ENCODE measurements at places on chromosomes 4 and X.

DNA sequence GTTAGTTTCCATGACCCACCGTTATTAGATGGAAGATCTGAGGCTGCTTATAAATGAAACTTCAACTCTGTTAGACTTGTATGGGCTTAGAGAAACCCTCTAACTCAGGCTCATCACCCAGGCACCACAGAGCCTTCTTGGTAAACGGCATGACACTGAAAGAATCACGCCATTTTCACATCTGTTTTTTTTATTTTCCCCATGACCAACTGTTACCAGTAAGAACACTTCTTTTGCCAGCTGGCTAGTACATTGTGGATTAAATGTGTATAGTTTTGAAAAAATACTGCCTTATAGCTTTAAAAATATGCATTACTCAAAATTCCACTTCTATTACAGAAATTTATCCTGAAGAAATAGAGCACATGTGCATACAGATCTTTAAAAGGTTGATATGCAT, 48.0 kb upstream of the APELA start:
- no peak for DNase-seq

DNA sequence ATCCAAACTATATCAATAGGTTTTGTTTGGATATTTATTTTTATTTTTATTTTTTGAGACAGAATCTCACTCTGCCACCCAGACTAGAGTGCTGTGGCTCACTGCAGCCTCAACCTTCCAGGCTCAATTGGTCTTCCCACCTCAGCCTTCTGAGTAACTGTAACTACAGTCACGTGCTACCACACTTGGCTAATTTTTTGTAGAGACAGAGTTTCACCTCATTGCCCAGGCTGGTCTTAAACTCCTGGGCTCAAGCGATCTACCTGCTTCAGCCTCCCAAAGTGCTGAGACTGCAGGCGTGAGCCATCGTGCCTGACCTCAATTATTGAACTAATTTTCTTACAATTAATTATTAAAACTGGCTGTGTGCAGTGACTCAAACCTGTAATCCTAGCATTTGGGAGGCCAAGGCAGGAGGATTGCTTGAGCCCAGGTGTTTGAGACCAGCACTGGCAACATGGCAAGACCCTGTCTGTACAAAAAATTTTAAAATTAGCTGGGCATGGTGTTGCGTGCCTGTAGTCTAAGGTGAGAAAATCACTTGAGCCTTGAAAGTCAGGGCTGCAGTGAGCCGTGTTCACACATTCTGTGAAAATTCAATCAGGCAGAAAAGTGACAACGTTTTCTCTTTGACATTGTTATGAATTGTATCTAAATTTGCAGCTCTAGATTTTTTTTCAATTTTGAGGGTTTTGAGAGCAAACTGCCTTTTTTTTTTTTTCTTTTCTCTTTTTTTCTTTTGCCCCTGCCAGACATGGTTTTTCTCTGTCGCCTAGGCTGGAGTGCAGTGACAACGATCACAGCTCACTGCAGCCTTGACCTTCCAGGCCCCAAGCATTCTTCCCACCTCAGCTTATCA, 66.0 kb downstream of the UBE2K start:
- DNase-seq: no peak

DNA sequence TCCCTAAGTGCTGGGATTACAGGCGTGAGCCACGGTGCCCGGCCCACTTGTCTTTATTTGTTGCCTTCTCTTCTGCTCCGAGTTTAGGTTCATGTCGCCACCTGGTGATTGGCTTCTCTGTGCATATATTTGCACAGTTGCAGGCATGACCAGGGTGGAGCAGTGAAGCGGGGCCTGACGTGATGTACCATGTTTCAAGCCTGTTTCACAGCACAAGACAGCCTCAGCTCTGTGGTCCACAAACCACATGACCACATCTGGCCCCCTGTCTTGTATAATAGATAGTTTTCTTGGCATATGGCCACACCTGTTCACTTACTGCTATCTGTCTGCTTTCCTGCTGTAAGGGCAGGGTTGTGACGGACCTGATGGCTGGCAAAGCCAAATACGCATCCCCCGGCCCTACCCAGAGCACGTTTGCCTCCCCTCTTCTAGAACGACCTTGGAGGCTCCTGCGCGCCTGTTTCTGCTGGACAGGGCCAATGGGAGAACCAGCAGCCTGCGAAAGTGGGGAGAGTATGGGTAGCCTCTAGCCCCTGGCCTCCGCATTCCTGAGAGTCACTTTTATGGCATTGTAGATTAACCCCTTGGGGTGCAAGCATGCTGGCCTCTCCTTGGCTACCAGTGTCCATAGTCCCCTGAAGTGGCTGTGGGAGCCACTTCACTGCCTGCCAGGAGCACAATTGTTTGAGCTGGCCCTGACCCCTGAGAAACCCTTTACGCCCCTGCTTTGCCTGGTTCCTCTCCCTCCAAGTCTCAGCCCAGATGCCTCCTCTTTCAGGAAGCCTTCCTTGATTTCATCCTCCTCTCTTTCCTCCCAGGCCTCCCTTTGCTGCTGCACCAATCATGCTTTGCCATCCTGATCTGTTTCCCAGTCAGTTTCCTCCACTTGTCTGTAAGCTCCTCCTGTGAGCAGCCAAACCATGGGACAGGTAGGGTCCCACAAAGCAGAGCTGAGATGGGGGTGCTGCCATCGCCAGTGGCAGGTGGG, 6.0 kb upstream of the SH3TC1 start:
- peak; percentile 36 for DNase-seq

DNA sequence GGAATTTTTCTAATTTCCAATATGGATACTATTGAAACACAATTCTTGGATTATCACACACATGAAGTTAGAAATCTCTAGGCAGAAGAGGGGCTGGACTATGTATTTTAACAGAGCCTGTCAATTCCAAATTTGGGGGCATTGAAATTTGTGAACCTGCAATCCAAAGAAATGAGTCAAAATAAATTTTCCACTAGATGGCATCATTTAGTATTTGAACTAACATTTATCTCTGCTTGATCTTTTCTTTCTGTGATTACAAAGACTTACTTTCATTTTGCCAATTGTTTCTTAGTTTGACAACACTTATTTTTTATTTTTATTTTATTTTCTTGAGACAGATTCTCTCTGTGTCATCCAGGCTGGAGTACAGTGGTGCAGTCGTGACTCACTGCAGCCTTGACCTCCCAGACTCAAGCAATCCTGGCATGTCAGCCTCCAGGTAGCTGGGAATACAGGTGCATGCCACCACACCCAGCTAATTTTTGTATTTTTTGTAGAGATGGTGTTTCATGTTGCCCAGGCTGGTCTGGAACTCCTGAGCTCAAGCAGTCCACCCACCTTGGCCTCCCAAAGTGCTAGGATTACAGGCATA, 2.7 kb upstream of the PYURF start:
- no peak for DNase-seq

DNA sequence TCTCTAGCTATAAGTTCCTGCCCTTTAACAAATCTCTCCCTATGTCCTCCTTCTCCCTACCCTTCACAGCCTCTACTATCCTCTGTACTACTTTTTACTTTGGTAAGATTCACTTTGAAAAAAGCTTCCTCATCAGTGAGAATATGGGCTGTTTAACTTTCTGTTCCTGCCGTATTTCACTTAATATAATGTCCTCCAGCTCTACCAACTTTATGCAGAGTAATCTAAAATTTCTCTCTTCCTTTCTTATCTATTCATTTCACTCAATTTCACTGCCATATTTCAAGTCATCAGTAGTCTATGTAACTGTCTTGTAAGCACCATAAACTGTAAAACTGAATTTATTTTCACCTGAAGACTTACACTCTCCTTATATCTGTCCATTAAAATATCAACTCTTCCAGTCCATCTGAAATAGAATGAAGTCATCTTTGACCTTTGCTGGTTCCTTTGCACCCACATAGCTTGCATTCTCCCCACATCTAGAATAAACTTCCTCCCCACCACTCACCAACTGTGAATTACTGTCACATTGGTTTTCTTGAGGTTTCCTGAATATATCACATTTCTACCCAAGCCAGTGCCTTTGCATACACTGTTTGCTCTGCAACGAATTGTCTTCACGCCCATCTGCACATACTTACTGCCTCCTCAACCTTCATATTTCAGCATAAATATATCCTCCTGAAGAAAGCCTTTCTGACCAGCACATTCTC, 54.6 kb downstream of the ARAP2 start:
- DNase-seq: no peak

DNA sequence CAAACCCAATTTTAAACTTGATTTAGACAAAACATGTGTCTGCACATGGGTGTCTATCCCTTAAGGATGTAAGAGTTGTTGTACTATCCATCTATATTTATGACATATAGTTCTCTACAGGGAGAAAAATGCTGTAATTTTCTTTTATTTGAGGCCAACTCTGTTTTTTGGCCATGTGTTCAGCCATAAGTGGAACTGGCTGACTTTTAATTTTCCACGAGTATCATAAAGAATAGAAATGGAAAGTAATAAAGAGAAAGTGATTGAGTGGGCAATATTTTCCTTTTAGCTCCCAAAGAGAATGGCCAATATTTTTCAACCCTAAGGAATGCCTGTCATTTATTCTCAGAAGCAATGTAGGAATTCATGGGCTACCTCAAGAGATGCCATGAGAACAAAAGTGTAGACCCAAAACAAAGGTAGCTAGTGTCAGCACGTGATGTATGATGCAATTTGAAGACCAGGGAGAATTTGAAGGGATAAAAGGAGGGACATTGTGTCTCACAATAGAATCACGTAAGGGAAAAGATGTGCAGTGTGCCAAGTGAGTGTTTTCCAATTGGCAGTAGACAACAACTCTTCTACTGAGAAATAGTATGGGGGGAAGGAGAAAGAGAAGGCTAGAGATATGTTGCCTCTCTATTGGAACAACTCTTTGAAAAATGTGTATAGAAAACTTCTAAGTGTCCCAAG, 27.8 kb upstream of the MXRA5 start:
- DNase-seq: no peak

- DNase-seq: no peak
Measured at GRCh38 chr4:80840396-80840795, 190.1 kb upstream of the BMP3 start.

DNA sequence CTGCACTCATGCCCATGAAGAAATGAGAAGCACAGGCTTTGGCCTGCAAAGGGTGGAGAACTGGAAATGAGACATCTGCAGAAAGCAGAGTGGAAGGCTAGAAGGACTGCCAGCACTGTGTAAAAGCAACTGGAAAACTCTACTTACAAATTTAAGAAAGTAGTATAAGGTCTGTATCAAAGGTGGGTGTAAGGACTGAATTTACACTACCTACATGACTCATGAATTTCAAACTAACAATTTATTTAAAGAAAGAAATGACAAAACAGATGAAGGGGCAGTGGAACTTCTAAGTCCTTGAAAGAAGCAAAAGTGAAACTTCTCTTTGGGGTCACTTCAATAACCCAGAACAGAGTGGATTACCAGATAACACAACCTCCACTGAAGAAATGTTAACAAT, 71.2 kb downstream of the SLC10A7 start:
- no peak for DNase-seq

GRCh38 chr4:101157415-101158133, 189.8 kb downstream of the PPP3CA start:
- DNase-seq: no peak

GRCh38 chrX:73799888-73800287, 236.9 kb downstream of the CHIC1 start:
- DNase-seq: no peak

Measured in stimulated activated CD8-positive, alpha-beta memory T cell treated with anti-CD3 and anti-CD28 coated beads, Interleukin-4, amount 100 ng/mL, for 48 hours (primary cell).